ENCODE measurements at places on chromosomes 2 and 18. TPM values are rescaled to one million over a fixed set of nuclear protein-coding genes. Genes with fewer than 3 reads are reported as not detected.

Gene IL18RAP
- total RNA-seq = 136 TPM

Gene CNGA3
- not detected for total RNA-seq

Gene OR6B2
- total RNA-seq = not detected

Gene KIAA2012
- not detected for total RNA-seq

Gene RAD51AP2
- not detected for total RNA-seq

Gene ZRANB3
- 5.3 TPM for total RNA-seq

Gene GALR1
- total RNA-seq = not detected

Gene RAB6C
- not detected for total RNA-seq

Gene NOSTRIN
- total RNA-seq = not detected

Data from natural killer cell (primary cell).